ENCODE measurements at places on chromosomes 4 and X. TPM values are rescaled to one million over a fixed set of nuclear protein-coding genes. Genes with fewer than 3 reads are reported as not detected.
A peak's percentile ranks its signal among the peaks of the same experiment; 100 is the strongest.

Gene AGTR2
- total RNA-seq = not detected

Gene TMEM144
- total RNA-seq = 8.1 TPM

Gene SYNPO2
- 181 TPM for total RNA-seq

Gene MUC7
- not detected for total RNA-seq

Gene MAGEA3
- not detected for total RNA-seq

Gene TMEM271
- total RNA-seq = not detected

Gene DUX4
- total RNA-seq = not detected

Gene FREM3
- total RNA-seq = not detected

Gene SPANXA2
- 3.2 TPM for total RNA-seq

Gene GPRIN3
- 2.4 TPM for total RNA-seq

Gene GPRASP1
- 8.9 TPM for total RNA-seq

Gene ABCG2
- 12.3 TPM for total RNA-seq

DNA sequence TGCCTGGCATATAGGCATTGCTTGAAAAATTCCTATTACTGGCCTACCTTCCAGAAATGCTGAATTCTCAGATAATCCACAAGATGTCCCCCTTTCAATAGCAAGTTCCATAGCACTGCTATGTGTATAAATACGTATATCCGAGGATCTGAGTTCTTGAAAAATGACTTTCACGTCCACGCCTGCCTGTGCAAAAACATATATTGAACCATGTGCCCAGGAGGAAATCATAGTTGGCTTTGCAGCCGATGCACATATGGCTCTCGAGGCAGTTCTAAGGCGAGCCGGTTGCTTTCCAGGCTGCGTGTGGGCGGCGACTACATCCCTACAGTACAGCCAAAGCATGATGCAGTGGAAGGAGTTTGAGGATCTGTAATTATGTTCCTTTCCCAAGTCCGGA is 55.4 kb upstream of the ESX1 start:
- no peak overlapping the region for H3K4me3 ChIP-seq
- no peaks in the 10 kb centered on the region for H3K27me3 ChIP-seq
- H3K36me3 ChIP-seq = no peaks in the 10 kb centered on the region
- H3K27ac ChIP-seq = no peak overlapping the region
- no peaks in the 10 kb centered on the region for H3K4me1 ChIP-seq

DNA sequence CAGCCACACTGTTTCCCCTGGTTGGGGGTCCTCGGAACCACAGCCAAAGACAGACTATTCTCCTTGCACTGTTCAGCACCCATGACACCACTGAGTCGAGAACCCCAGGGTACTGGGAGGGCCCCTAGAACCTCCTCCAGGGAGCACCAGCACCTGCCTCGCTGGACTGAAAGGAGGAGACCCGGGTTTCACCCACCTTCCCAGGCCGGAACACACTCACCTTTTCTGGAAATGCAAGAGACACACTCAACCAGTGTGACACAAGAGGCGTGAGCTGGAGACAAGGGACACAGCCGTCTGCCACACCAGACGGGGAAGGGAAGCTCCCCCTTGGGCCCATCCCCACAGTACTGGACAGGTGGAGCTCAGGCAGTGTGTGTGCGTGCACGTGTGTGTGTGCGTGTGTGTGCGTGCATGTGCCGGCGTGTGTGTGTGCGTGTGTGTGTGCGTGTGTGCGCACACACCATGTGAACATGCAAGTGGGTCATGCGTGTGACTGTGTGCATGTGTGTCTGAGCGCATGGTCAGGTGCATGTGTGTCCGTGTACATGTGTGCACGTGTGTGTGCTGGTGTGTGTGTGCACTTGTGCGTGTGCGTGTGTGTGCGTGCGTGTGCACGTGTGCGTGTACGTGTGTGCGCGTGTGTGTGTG is 128.8 kb upstream of the NKX1-1 start:
- no peak overlapping the region for H3K27ac ChIP-seq
- no peak overlapping the region for H3K4me3 ChIP-seq
- no peak for DNase-seq

- DNase-seq = no peak
- no peaks in the 10 kb centered on the region for H3K27me3 ChIP-seq
- no peaks in the 10 kb centered on the region for H3K4me1 ChIP-seq
- H3K4me3 ChIP-seq = no peak overlapping the region
- no peaks in the 10 kb centered on the region for H3K36me3 ChIP-seq
Measured at GRCh38 chrX:7283741-7284140, 135.8 kb upstream of the PUDP start.

- peaks cover 4% of the 10 kb centered on the region for H3K4me1 ChIP-seq
- H3K27ac ChIP-seq = no peak overlapping the region
- no peak for DNase-seq
- H3K27me3 ChIP-seq = no peaks in the 10 kb centered on the region
- no peak overlapping the region for H3K4me3 ChIP-seq
- H3K36me3 ChIP-seq = no peaks in the 10 kb centered on the region
Measured at GRCh38 chr4:26131711-26132110, 189.1 kb upstream of the RBPJ start.

DNA sequence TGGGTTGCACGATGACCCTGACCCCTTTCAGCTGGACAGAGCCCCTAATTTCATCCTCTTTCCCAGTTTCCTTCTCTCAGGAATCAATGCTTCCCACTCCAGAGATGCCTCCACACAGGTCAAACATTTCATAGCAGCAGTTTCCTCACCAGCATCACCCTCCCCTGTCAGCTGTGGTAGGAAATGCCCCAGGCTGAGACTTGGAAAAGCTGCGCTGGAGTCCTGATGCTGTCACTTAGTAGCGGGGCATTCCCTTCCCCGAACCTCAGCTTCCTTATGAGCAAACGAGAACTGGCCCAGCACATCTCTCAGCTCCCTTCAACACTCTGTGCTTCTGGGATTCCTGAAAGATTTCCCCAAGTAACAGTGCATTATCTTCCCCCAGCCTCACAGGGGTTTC is 2.7 kb downstream of the GJB1 start:
- no peaks in the 10 kb centered on the region for H3K27me3 ChIP-seq
- no peak overlapping the region for H3K27ac ChIP-seq
- no peak overlapping the region for H3K4me3 ChIP-seq
- H3K36me3 ChIP-seq = no peaks in the 10 kb centered on the region
- DNase-seq = no peak

- H3K27me3 ChIP-seq = no peaks in the 10 kb centered on the region
- no peak for DNase-seq
- no peak overlapping the region for H3K4me3 ChIP-seq
- no peak overlapping the region for H3K27ac ChIP-seq
Measured at GRCh38 chr4:82594456-82594855, 32.7 kb upstream of the TMEM150C start.

DNA sequence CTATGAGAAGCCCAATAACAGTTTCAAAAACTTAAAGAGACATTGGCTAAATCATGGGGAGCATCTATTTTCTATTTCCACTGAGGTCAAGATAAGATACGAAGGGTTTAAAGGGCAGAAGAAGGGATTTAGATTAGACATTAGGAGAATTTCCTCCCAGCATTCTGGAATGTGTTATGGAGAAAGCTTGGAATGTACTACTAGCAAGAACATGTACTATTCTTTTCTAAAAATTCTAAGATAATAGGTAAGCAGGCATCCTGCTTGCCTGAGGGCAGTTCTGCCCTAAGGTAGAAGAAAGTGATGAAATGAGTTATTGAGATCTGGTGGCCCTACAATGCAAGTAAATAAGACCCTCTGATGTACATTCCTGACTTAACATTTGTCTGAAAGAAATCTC is 279.2 kb downstream of the NR3C2 start:
- no peaks in the 10 kb centered on the region for H3K36me3 ChIP-seq
- no peak overlapping the region for H3K27ac ChIP-seq
- H3K4me3 ChIP-seq = no peak overlapping the region
- no peaks in the 10 kb centered on the region for H3K4me1 ChIP-seq
- no peak for DNase-seq
- H3K27me3 ChIP-seq = no peaks in the 10 kb centered on the region

- no peaks in the 10 kb centered on the region for H3K27me3 ChIP-seq
- no peaks in the 10 kb centered on the region for H3K36me3 ChIP-seq
- DNase-seq = peak; percentile 16
- no peak overlapping the region for H3K4me3 ChIP-seq
Measured at GRCh38 chrX:107542500-107542899, 85.8 kb upstream of the PRPS1 start.

DNA sequence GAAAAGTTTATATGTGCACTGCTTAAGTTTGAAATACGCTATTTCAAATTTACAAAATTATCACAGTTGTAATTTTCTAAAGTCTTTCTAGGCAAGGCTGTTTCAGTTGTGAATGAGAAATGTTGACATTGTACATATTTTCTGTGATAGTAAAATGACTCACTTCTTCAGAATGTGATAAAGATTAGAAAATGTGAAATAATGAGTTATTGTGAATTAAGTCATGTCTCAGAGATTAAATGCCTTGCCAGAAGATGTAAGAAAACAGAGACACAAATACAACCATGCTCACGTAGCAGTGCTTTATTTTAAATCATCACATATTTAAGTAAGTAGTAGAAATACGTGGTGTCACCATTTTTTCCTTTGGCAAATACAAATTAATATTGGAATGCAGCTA is 768 bp downstream of the CLCN4 start:
- H3K36me3 ChIP-seq = no peaks in the 10 kb centered on the region
- H3K4me3 ChIP-seq = no peak overlapping the region
- H3K27ac ChIP-seq = no peak overlapping the region

GRCh38 chr4:92952897-92953296 is 649.1 kb downstream of the GRID2 start:
- no peak overlapping the region for H3K4me3 ChIP-seq
- DNase-seq = no peak
- H3K27ac ChIP-seq = no peak overlapping the region
- H3K4me1 ChIP-seq = no peaks in the 10 kb centered on the region

DNA sequence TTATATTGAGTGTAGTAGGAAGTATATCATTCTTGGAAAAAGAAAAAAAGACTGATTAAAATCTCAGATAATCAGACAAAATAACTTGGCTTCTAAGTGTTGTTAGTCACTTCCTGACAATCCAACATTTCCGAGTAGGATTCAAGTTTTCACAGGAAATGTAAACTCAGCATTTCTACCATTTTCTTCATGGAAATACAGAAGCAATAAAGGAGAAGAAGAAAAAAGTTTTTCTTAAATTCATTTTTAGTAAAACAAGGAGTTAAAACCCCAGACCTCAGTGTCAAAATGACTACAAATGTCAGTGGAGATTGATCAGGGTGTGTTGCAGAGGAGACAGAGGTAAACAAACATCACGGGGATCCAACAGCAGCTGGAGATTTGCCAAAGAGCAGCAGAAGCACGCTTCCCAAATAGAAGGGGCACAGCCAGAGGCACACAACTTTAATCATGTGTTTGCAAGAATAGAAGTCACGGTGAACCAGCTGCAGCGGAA is 129.3 kb upstream of the FAM9B start:
- no peak for DNase-seq
- H3K27ac ChIP-seq = no peak overlapping the region
- H3K36me3 ChIP-seq = no peaks in the 10 kb centered on the region
- no peak overlapping the region for H3K4me3 ChIP-seq

GRCh38 chr4:46931981-46932380 is 22.9 kb upstream of the COX7B2 start:
- no peak overlapping the region for H3K27ac ChIP-seq
- H3K27me3 ChIP-seq = no peaks in the 10 kb centered on the region

DNA sequence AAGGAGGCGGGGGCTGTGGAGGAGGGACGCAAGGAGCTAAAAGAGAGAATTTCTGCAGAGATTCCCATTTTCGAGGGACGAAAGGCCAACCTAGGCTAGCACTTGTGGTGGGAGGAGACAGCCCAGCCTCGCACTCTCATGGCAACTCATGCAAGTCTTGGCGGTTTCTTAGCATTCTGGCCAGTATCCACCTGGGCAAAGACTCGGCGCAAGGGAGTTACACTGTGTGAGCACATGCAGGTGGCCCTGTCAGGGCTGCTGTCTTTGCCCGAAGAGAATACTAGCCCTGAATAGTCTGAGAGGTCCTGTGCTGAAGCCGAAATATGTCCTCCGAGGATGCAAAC is 15.5 kb downstream of the MCF2 start:
- no peaks in the 10 kb centered on the region for H3K36me3 ChIP-seq
- DNase-seq = no peak
- no peaks in the 10 kb centered on the region for H3K27me3 ChIP-seq
- H3K27ac ChIP-seq = no peak overlapping the region

DNA sequence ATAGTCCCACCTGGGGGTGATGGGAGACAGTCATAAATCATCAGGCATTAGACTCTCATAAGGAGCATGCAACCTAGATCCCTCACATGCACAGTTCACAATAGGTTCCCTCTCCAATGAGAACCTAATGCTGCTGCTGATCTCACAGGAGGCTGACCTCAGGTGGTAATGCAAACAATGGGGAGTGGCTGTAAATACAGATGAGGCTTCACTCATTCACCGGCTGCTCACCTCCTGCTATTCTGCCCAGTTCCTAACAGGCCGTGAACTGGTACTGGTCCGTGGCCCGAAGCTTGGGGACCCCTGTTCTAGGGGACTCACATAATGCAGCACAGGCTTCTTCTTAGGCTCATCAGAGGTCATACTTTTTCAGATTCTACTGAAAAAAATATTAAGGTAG is 625.9 kb upstream of the AGA start:
- H3K27ac ChIP-seq = no peak overlapping the region
- no peak for DNase-seq
- no peaks in the 10 kb centered on the region for H3K27me3 ChIP-seq
- no peaks in the 10 kb centered on the region for H3K4me1 ChIP-seq
- H3K36me3 ChIP-seq = no peaks in the 10 kb centered on the region
- no peak overlapping the region for H3K4me3 ChIP-seq

All from prostate gland (tissue), 2 donors.